ENCODE measurements at places on chromosomes 16 and 17.

- DNase-seq, result no peak
These were observed 452.4 kb upstream of the C16orf82 start for GRCh38 chr16:26614237-26614841.

DNA sequence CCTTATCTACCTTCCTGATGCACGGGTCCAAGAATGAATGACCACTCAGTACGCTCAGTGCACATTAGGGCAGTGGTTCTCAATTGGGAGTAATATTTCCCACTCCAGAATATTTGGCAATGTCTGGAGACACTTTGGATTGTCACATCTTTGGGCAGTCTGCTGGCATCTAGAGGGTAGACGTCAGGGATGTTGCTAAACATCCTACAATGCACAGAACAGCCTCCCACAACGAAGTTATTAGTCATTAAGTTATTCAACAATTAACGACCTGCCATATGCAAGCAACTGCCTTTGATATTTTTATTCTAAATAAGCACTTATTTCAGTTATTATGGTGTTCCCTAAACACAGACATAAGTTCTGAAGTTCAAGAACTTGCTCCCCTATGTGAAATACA, 669.3 kb downstream of the TOX3 start:
- DNase-seq, result no peak

GRCh38 chr16:89413811-89414585, 76.4 kb downstream of the ANKRD11 start:
- DNase-seq, result no peak

GRCh38 chr16:8899709-8900317, 17.7 kb downstream of the LITAFD start:
- DNase-seq, result no peak

DNA sequence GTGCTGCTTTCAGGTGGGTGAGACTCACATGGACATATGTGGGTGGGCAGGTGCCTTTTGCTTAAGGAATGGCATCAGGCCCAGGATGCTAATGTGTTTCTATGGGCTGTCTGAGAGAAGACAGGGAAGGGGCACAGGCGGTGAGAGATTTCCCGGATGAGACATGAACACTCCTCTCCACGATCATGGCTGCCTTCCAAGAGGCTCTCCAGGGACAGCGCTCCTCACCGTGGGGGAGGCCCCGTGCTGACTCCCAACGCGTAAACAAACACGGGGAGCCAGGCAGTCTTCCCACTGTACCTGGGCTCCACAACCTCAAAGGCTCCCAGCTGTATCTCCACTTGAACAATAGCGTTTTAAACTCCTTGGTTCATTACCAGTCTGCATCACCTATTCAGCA, 42.8 kb downstream of the CDK5R1 start:
- no peak for DNase-seq

DNA sequence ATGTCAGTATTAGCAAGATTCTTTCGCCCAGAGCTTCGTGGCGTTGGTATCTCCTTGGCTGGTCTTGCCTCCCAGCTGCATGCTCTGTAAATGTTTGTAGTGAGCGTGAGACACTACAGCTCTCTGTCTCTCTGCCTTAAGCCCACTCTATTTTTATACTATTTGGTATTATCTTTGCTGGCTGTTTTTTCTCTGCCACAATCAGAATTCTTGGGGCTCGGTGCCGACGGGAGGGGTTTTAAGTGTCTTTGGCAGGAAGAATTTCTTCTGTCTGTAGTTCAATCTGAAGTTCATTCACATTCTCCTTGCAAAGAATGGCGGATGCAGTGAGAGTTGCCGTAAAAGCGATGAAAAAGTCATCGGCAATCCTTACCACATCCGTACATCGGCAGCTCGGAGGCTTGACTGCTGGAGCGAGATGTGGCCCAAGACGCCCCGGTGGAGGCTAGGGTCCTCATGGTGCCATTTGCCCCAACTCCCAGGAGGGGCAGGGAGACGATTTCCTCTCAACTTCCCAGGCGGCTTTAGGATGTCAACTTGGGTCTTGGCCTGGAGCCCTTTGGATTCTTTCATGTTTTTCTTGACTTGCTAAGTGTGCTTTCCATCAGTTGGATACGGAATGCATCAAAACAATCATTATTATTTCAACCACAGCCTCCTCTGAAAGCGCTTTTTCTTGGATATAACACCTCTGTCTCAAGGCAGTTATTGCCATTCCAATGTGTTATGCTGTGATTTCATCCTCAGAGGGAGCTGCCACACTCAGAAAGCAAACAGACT, 132.3 kb upstream of the SDK2 start:
- DNase-seq, result no peak

Data from left colon (tissue), 2 donors.